ENCODE measurements at places on chromosomes 1 and 21. TPM values are rescaled to one million over a fixed set of nuclear protein-coding genes. Genes with fewer than 3 reads are reported as not detected.

The TGFB2 gene
- total RNA-seq, result 9.9 TPM

The TCHH gene
- not detected for total RNA-seq

The SMCP gene
- not detected for total RNA-seq

The LCE1B gene
- not detected for total RNA-seq

The C1QA gene
- 202 TPM for total RNA-seq

The TTC3 gene
- total RNA-seq, result 70.7 TPM

- no peak overlapping the region for H3K27ac ChIP-seq
- H3K4me3 ChIP-seq, result no peak overlapping the region
- DNase-seq, result no peak
- no peaks in the 10 kb centered on the region for H3K27me3 ChIP-seq
- no peaks in the 10 kb centered on the region for H3K4me1 ChIP-seq
These were observed 258.3 kb downstream of the SRGAP2C start for GRCh38 chr1:121443001-121443540.

DNA sequence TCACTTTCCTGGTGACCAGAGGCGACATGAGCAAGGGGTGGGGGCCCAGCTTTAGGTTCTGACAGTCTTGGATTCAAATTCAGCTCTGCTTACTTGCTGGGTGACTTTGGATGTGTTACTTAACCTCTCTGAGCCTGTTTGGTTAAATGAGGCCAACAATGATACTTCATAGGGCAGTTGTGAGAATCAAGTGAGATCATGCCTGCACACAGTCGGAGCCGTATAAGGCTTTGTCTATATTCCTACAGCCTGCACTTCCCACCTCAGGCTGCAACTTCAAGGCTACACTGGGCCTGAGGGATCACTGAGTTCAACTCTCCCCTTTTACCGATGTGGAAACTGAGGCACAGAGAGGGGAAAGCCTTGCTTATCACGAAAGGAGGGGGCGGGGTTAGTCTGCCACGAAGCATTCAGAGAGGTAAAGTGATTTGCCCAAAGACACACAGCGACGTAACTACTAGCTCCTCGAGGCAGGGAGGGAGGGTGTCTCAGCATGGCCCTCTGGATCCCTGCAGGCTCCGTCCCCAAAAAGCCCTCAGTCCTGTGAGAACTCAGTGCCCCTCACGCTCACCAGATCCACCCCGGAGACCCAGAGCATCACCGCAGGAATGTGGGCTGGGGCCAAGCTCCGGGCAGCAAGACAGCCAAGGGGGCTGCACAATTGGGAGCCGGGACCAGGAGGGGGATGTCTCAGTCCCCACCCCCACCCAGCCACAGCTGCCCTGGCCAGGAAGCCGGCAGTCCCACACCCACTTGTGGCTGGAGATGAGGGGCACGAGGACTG, 25.0 kb downstream of the SDC3 start:
- H3K27ac ChIP-seq, result no peak overlapping the region
- no peaks in the 10 kb centered on the region for H3K36me3 ChIP-seq
- DNase-seq, result no peak
- no peaks in the 10 kb centered on the region for H3K27me3 ChIP-seq
- H3K4me3 ChIP-seq, result no peak overlapping the region

DNA sequence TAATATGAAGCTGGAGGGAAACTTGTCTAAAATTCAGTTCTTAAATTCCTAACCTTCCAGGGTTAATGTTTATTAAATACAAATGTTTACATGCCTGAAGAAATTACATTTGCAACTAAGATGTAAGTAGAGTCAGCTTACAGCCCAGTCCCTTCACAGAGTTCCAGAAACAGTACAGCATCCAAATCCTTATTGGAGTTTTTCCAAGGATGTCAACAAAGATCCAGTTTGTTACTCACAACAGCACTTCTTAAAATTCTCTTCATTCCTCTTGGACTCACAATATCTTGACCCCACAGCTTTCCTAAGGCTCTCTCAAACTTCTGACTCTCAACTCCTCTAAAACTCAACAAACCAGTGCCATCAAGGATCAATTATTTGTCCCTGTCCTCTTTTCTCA, 50.1 kb upstream of the RWDD3 start:
- H3K27ac ChIP-seq, result no peak overlapping the region
- no peak for DNase-seq
- peaks cover 12% of the 10 kb centered on the region for H3K4me1 ChIP-seq
- H3K4me3 ChIP-seq, result no peak overlapping the region
- no peaks in the 10 kb centered on the region for H3K36me3 ChIP-seq

DNA sequence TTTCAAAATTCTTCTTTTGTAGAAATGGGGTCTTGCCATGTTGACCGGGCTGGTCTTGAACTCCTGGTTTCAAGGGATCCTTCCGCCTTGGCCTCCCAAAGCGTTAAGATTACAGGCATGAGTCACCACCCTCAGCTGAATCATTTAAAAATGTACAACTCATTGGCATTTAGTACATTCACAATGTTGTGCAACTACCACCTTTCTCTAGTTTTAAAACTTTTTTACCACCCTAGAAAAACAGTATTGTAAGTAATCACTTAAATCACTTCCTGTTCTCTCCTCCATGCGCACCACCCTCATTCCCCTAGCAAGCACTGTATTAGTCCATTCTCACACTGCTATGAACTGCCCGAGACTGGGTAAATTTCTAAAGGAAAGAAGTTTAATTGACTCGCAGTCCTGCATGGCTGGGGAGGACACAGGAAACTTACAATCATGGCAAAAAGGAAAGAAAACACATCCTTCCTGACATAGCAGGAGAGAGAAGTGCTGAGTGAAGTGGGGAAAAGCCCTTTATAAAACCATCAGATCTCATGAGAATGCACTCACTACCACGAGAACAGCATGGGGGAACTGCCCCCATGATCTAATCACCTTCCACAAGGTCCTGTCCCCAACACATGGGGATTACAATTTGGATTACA, 14.4 kb upstream of the THEM5 start:
- no peak overlapping the region for H3K4me3 ChIP-seq
- no peak for DNase-seq
- no peaks in the 10 kb centered on the region for H3K27me3 ChIP-seq

DNA sequence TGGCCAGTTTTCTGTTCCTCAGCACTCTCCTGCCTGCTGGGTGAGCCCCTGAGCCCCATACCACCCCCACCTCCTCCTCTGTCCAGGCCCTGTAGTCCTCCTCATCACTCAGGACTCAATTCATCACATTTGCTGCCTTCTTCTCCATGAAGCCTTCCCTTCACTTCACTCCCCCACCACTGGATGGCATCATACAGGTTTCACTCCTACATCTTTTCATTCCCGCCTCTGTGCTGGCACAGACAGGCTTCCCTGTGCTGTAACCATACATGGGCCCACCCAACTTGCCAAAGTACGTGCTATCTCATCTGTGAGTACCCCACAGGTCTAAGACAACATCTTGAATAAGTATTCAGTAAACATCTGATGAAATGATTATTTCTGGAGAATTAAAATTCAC, 56.9 kb downstream of the SLC45A1 start:
- peak overlapping the region; percentile 91 for H3K27ac ChIP-seq
- H3K4me1 ChIP-seq, result peaks cover 68% of the 10 kb centered on the region
- no peaks in the 10 kb centered on the region for H3K36me3 ChIP-seq
- no peak for DNase-seq
- no peaks in the 10 kb centered on the region for H3K27me3 ChIP-seq
- H3K4me3 ChIP-seq, result no peak overlapping the region

- DNase-seq, result no peak
- no peaks in the 10 kb centered on the region for H3K27me3 ChIP-seq
- H3K36me3 ChIP-seq, result no peaks in the 10 kb centered on the region
- no peak overlapping the region for H3K27ac ChIP-seq
These were observed 261.5 kb downstream of the GPATCH2 start for GRCh38 chr1:217369271-217369981.

DNA sequence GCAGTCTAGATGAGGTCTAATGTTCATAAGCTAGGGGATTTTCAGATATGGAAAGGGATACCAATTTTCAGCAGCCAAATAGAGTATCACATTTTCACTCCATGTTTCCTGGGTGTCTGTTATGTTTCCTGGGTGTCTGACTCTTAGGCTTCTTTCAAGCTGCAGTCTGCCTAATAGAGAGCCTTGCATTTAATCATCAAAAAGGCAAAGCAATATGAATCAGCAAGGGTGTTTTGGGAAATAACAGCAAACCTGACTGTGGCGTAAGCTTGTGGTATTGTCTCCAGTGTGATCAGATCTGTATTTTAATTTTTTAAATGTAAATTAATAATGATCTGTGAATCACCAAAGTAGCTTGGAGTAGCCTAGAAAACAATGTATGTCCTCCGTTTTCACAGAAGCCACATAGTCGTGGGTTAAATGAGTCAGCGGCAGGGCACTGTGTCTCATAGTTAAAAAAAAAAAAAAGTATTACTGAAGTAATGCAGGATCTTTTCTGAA, 10.4 kb downstream of the LGALS8 start:
- H3K4me1 ChIP-seq, result no peaks in the 10 kb centered on the region
- no peaks in the 10 kb centered on the region for H3K27me3 ChIP-seq
- no peak overlapping the region for H3K4me3 ChIP-seq
- peaks cover 11% of the 10 kb centered on the region for H3K36me3 ChIP-seq

- H3K27me3 ChIP-seq, result no peaks in the 10 kb centered on the region
- H3K4me1 ChIP-seq, result peaks cover 13% of the 10 kb centered on the region
- peak overlapping the region; percentile 85 for H3K4me3 ChIP-seq
- no peak for DNase-seq
- peak overlapping the region; percentile 89 for H3K27ac ChIP-seq
These were observed 995 bp upstream of the IPO13 start for GRCh38 chr1:43945674-43946235.

DNA sequence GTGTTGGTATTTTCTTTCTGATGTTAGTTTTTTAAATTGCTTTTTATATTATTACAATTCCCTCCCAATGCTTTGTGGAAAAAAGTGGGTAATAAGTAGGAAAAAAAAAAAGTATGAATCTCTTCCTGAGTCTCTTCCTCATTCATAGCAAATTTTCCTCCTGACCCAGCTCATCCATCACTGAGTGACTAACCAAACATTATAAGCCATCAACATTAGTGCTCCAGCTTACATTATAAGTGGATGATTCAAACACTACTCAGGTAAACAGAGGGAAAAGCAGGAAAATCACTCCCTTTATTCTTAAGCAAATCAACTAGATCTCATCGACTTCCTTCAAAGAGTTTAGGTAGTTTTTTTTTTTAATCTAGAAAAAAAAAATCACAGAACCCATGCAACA, 15.4 kb upstream of the SAMD13 start:
- no peaks in the 10 kb centered on the region for H3K27me3 ChIP-seq
- H3K4me3 ChIP-seq, result no peak overlapping the region
- H3K4me1 ChIP-seq, result peaks cover 3% of the 10 kb centered on the region
- no peak for DNase-seq
